HS-27A (cell line): ENCODE measurements at places on chromosomes 1 and 21.

DNA sequence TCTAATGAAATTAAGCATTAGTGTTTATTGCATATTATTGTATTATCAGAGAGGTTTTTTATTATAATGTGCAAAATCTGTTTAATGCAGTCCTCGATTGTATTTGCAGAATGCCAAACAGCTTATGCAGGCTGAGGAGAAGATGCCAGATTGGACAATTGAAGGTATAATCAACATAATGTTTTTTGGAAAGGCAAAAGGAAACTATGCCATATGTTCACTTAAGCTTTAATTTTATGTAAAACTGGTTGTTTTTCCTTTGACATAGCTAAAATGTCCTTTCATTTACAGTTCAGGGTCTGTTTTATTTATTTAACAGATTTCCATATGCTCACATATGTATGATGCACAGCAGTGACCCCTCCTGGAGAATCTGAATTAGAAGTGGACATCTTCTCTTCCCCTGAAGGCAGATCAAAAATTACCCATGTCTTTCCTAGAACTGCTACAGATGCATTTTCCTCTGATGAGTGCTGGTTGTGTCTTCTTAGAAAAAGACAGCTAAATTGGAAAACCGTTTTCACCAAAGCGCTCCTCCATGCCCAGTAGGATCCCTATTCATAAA, 143.5 kb upstream of the USH2A start:
- DNase-seq = no peak

DNA sequence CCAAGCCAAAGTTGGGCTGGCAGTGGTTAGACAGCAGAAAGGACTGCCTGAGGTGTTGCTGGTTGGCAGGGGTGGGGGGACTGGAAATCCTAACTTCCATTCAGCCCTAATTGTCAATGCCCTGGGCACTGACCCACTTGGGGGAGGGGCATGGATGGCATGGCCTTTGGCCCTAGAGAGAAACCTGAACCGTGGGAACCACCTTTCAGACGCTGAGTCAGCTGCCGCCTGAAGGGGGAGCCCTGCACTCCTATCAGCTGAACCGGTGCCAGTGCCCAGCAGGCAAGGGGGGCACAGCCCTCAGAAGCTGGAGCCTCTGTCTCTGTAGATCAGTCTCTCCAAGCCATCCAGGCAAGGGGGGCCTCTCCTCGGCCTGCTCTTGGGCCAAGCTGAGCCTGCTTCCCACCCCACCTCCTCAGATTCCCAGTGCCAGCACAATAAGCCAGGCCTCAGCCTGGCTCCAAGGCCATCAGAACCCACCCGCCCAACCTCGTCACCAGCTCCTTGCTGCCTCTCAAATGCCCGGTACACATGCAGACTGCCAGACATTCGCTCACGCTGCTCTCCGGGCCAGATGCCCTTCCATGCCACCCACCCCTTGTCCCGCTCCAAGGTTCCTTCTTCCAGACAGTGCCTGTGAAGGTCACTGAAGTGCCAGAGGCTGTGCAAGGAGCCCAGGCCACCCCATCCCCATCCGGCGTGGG, 11.6 kb downstream of the TINAGL1 start:
- no peak for DNase-seq

GRCh38 chr1:938711-939489, 15.2 kb downstream of the SAMD11 start:
- no peak for DNase-seq

GRCh38 chr1:51963592-51964308, 26.8 kb downstream of the RAB3B start:
- DNase-seq = no peak

- DNase-seq = no peak
Observed at GRCh38 chr1:202689493-202690342, 20.5 kb downstream of the SYT2 start.

GRCh38 chr1:107200631-107201030, 59.8 kb downstream of the NTNG1 start:
- DNase-seq = no peak

GRCh38 chr1:91529856-91530255, 29.2 kb downstream of the CDC7 start:
- peak; percentile 22 for DNase-seq

- DNase-seq = no peak
Observed at GRCh38 chr21:46221664-46222435, 6.7 kb downstream of the LSS start.

DNA sequence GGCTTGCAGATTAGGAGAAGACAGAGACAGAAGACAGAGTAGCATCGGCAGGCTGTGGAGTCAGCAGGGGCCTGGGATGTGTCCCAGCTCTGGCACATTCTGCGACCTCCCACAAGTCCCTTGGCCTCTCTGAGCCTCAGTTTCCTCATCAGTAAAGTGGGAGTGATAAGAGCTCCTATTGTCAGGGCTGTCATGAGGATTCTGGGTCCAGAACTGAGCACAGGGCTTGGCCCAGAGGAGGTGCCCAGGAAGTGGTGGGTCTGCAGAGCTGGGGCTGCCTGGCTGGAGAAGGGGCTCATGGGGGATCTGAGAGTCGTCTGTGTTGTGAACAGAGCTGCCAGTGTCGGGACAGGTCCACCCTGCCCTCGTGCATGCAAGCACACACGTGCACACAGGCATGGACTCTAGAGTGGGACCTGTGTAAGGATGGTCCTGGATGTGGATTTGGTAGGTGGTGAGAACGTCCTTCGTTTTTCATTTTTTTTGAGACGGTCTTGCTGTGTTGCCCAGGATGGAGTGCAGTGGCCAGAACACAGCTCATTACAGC, 262.9 kb downstream of the PTPRU start:
- DNase-seq = no peak

DNA sequence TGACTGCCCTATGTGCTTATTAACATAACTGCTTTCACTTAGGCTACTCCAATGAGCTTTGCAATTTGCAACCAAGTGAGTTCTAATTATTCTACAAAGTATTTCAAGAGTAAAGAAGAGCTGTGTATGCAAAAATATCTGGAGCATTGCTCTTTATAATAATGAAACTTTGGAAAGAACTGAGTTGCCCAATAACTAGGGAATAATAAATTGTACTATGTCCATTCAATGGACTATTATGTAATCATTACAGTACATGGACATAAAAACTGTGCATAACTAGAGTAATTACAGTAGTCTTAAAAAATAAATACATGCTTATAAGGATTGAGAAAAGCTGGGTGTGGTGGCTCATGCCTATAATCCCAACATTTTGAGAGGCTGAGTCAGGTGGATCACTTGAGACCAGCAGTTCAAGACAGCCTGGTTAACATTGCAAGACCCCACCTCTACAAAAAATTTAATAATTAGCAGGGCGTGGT, 70.3 kb upstream of the JAK1 start:
- DNase-seq = no peak

GRCh38 chr1:234234199-234234598, 139.1 kb upstream of the COA6 start:
- DNase-seq = no peak

DNA sequence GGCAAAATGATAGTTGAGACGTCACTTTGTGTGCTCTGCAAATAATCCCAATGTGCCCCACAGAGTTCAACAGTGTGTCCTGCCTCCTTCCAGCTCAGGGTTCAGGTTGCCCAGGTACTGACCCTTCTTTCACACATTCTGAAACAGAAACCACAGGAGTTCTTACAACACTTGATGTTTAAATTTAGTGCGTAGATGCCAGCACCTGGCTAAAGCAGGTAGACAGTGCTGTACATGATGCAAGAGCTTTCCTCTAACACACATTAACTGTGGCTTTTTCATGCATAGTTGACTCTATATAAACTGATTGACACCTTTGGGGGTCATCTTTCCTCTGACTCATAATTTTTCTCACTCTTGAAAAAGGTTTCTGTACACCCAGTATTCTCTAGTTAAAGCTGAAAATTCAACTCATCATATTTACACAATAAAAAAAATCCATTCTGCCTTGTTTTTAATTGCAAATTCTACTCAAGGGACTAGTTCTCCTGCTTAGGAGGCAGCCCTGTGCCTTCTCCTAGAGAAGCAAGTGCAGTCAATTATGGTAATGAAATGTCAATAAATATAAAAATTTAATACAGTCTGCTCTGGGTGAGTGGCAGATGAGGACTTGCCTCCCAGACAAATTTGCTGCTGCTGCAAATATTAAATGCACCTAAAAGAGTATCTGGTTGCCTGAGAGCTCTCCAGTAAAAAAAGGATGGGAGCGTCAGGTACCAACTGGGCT, 91.4 kb downstream of the NR5A2 start:
- DNase-seq = no peak

DNA sequence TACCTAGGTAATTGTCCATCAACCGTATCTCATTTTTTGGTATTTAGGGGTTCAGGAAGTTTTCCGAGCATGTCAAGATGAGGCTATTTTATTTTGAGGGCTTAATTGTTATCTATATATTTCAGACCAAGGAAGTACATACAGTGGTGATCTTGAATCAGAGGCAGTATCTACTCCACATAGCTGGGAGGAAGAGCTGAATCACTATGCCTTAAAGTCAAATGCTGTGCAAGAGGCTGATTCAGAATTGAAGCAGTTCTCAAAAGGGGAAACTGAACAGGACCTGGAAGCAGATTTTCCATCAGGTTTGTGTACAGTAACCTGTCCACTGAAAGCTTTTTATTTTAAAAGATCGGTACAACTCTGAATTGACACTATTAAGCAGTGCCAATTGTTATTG, 130.2 kb downstream of the ZMYM4 start:
- no peak for DNase-seq

GRCh38 chr21:30847627-30848500, 18.3 kb upstream of the KRTAP7-1 start:
- no peak for DNase-seq

DNA sequence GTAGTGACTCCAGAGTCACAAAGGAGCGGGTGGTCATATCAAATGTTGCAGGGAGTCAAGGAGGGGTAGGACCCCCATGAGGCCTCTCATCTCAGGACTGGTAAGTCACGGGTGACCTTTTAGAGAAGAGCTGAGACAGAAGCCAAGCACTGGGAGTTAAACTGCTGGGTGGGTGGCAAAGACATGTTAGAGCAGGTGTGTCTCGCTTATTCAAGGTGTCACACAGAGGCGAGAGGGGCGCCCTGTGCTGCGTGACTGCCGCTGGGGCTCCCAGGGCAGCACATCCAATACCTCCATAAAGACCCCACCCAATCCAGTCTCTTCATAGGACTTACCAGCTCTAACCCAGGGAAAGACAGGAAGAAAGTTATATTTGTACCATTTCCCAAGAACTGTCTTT, 15.2 kb downstream of the CASQ2 start:
- no peak for DNase-seq

DNA sequence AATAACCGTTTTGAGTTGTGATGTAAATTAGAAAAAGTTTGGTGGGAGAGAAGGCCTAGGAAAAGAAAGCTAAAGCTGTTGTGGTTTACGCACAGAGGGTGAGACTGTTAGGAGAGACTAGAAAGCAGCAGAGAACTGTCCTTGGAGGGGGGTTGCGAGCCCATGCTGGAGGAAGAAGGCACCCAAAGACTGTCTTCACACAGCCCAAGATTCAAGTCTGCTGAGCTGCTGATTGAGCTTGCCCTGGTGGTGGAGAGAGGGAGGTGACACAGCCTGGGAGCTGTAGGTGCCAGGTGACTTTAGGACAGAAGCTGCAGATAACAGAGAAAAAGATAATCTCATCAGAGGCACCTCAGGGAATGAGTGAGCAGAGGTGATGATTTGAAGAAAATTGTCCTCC, 18.3 kb upstream of the TLR5 start:
- DNase-seq = no peak

GRCh38 chr1:2340086-2340917, 51.1 kb downstream of the MORN1 start:
- no peak for DNase-seq

- DNase-seq = peak; percentile 27
Observed at GRCh38 chr1:189211742-189212141, 1265.9 kb downstream of the BRINP3 start.

DNA sequence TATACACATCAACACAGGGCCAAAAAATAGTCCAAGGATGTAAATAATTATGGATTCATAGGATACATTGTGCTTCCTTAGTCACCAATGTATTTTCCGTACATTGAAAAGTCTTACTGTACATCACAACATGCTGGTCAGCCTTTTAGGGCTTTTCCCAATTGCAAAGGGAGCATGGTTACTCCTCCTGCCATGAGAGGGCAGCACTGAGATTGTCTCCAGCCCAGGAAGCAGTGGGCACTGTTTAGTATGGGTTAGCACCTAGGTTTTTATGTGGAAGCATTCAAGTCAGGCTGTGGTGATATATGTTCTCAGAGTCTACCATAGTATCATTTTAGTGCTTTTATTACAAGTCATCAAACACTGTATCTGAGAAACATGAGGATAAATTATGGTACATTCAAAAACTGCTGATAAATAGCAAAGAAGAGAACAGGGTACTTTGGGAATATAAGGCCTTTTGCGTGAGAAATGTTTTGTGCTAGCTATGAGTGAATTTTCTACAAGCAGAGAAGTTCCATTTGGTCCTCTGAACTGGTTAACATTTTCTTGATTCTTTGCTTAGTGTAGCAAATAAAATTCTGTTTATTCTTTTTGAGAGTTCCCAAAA, 34.0 kb downstream of the ST6GALNAC5 start:
- DNase-seq = peak; percentile 49

DNA sequence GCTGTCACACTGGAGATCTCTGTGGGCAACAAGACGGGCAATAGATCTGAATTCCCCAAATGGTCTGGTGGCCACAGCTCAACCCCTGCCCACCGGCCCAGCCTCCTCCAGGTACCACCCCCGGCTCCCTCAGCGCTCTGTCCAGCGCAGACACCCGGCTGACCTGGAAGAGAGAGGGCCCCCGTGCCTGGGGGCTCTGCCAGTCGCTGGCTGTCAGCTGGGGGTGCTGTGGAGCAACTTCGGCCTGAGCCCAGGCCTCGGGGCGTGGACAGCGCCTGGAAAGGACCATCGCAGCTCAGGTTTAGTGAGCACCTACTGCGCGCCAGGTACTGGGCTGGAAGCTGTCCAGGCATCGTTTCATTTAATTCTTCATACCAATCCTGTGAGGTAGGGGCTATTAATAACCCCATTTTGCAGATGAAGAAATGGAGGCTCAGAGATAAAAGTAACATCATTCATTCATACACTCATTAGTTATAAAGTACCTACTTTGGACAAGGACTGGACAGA, 51.0 kb downstream of the AHDC1 start:
- no peak for DNase-seq

GRCh38 chr1:44420535-44420934, 15.5 kb downstream of the RNF220 start:
- DNase-seq = no peak

DNA sequence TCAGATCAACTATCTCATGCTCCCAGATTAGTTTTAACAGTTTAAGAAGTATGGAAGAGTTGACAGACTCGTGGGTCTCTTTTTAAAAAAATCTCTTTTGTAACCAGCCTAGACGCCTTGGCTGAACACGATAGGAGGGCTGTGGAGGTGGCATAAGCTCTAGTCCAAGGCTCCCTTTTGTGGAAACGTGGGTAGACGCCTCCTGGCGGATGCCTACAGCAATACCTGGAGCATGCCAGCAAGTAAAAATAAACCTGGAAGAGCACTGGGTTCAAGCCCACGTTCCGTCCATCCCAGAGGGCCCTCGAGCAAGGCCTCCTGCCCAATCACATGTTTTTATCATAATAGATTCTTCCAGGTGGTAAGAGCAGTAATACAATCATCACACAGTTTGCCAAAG, 87.9 kb downstream of the RGS7 start:
- DNase-seq = no peak
